ENCODE measurements at places on chromosomes 1 and 21.

GRCh38 chr1:47380699-47381098 lies 35.4 kb upstream of the FOXE3 start:
- no peak for DNase-seq

- DNase-seq = no peak
Measured at GRCh38 chr1:176735201-176735600, 272.2 kb downstream of the PAPPA2 start.

GRCh38 chr1:13761883-13762282 lies 61.9 kb downstream of the PRDM2 start:
- DNase-seq = no peak

GRCh38 chr1:39685071-39685470 lies 6.2 kb downstream of the HPCAL4 start:
- no peak for DNase-seq

GRCh38 chr1:17059391-17060305 lies 5.8 kb upstream of the SDHB start:
- DNase-seq = no peak

DNA sequence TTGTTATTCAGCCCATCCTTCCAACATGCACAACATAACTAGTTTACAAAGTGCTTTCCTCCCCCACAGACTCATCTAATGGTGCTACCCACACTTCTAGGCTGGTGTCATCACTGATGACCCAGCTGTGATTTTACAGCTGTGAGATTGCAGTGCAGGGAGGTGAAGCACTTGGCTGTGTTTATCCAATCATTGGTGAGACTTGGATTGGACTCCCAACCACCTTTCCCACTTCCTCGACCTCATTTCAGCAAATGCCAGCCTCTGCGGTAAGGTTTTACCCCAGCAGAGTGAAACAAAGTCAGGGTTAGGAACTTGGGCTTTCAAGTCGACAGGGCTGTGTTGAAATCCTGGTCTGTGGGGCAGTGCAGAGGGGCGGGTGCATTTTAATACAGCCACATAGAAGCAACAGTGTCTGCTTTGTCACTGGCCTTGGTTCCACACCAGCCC lies 22.1 kb downstream of the ECHDC2 start:
- DNase-seq = no peak

- no peak for DNase-seq
Measured at GRCh38 chr1:44012941-44013609, 18.2 kb downstream of the SLC6A9 start.

GRCh38 chr1:58432851-58433668 lies 113.5 kb downstream of the OMA1 start:
- DNase-seq = no peak

DNA sequence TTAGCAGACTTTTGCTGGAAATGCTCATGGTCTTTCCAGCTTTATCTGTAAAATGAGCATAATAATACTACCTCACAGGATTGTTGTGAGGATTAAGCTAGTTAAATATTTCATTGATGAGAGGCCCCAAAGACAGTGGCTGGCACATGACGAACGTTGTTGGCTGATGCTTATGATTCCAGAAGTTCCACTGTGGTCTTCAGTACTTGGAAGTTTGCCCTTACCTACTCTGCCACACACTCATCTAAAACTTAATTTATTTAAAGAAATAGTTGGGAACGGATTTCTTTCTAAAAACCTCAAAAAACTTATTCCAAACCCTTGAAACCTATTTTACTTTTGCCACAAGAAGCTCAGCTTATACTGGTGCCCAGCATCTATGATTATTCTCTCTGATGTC lies 170.7 kb downstream of the DHRS3 start:
- no peak for DNase-seq

DNA sequence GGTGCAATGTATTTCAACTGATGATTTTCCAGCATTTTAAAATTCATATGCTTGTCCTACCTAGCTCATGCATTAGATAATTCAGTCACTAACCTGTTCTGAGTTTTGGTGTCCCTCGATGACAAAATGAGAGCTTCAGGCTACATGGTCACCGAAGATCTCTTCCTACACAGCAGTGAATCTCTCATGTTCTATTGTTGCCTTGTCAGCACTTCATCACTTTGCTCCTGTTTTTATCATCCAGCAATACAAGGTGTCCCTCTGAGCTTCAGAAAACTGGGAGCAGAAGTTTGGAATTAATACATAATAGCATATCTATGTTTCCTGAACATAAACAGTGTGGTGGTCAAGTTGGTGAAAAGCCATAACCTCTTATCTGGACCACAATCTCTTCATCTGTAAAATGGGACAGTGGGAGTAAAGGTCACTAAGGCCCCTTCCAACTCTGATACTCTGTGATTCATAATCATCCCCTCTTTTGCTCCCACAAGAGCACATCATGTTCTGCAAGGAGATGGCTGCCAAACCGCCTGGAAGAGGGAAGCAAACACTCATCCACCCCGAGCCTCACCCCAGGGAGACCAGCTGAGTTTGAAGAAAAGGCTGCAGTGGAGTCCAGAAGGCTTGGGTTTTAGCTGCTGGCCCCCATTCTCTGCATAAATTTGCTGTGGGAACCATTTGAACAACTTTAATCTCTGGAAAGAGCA lies 137.9 kb upstream of the F3 start:
- no peak for DNase-seq

DNA sequence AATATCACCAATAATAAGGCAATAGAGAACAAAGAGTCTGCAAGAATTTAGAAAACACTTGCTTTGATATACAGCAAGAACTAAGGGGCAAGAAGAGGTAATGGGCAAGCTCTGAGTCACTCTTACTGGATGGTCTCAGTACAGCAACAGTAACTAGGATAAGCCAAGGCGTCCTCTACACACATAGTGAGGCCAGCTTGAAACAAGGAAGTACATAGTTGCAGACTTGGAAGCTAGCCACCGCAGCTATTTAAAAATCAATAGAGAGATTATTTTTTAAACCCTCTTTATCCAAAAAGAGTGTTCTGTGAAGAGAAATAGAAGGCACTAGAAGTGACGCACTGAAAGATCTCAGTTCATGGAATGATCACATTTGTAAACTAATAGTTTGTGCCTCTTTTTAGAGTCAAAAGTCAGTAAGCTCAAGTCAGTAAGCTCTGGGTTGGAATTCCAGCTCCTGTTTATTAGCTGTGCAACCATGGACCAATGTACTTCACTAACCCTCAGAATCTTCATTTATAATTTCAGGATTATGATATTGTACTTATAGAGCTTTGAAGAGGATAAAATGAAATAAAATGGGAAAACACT lies 118.6 kb downstream of the AKT3 start:
- no peak for DNase-seq

DNA sequence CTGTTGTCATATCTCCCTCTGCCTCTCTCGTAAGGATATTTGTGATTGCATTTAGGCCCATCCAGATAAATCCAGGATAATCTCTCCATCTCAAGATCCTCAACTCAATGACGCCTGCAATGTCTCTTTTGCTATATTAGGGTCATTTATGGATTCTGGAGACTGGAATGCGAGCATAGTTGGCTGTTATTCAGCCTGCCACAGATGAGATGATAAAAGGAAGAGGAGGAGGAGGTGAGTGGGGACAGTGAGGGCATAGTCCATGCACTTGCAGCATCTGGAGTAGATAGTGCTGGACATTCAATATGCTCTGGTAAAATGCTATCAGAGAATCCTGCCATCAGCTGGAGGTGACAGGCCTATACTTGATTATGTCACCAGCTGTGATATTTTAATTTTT lies 131.6 kb upstream of the CACNA1E start:
- no peak for DNase-seq

DNA sequence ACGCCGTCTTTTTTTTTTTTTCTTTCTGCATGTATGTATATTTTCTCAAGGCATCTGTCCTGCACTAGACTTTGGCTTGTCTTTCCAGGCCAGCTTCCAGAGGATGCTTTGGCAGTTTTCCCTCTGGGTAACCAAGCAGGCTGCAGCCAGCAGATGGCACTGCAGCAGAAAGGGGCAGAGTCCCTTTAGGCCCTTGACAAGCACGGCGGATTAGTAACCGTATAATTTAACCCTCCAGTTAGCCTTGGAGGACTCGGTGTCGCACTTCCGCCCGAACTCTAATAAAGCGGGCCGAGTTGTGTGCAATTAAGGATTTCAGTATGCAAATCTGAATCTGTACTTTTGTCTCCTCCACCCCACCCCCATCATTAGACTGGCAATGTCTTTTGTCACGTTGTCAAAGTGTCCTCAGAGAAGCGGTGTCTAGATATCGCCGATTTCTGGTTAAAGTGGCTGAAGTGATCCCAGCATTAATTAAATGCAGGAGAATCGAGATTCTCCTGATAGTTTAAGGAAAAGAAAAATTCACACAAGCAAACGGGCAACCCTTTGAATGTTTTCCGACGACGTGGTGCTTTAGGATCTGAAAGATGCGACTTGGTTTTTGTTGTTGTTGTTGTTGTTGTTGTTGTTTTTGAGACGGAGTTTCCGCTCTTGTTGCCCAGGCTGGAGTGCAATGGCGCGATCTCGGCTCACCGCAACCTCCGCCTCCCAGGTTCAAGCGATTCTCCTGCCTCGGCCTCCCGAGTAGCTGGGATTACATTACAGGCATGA lies 1.1 kb upstream of the TMEM167B start:
- no peak for DNase-seq

GRCh38 chr1:150615346-150616201 lies 13.8 kb downstream of the ENSA start:
- no peak for DNase-seq

GRCh38 chr1:72117621-72118020 lies 164.7 kb downstream of the NEGR1 start:
- no peak for DNase-seq

GRCh38 chr1:83500531-83500930 lies 498.4 kb downstream of the TTLL7 start:
- no peak for DNase-seq

- DNase-seq = no peak
Measured at GRCh38 chr1:220296981-220297380, 24.7 kb upstream of the RAB3GAP2 start.

DNA sequence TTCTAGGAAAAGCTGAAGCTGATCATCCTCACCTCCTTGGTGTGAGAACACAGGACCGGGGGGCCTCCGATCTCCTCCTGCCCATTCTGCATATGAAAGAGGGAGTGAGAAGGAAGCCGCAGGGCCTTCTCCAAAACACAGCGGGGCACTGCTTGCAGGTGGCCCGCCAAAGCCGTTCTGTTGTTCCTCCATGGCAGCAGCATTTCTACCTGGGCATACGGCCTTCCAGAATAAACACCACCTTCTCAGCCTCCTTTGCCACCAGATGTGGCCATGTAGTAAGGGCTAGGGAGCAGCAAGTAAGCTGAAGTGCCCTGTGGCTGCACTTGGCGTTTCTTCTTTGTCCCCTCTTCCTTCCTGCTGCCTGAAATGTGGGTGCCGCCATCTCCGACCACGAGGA lies 214.9 kb downstream of the TOMM20 start:
- DNase-seq = no peak

GRCh38 chr1:6962478-6962995 lies 177.3 kb downstream of the CAMTA1 start:
- peak; percentile 16 for DNase-seq

- no peak for DNase-seq
Measured at GRCh38 chr1:17599954-17600300, 60.4 kb downstream of the ARHGEF10L start.

DNA sequence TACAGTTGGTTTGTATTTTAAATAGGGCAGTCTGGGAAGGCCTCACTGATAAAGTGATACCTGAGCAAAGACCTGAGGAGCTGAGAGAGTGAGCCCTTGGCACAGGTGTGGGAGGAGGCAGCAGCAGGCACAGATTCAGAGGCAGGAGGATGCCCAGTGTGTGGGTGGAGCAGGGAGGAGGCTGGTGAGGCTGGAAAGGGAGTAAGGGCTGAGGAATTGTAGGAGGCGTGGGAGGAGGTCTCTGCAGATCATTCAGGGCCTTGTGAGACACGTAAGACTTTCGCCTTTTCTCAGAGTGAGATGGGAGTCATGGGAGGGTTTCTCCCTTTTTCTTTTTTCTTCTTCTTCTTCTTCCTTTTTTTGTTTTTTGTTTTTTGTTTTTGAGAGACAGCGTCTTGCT lies 58.0 kb downstream of the RGL1 start:
- no peak for DNase-seq

GRCh38 chr1:12179111-12179519 lies 12.3 kb downstream of the TNFRSF1B start:
- peak; percentile 70 for DNase-seq

DNA sequence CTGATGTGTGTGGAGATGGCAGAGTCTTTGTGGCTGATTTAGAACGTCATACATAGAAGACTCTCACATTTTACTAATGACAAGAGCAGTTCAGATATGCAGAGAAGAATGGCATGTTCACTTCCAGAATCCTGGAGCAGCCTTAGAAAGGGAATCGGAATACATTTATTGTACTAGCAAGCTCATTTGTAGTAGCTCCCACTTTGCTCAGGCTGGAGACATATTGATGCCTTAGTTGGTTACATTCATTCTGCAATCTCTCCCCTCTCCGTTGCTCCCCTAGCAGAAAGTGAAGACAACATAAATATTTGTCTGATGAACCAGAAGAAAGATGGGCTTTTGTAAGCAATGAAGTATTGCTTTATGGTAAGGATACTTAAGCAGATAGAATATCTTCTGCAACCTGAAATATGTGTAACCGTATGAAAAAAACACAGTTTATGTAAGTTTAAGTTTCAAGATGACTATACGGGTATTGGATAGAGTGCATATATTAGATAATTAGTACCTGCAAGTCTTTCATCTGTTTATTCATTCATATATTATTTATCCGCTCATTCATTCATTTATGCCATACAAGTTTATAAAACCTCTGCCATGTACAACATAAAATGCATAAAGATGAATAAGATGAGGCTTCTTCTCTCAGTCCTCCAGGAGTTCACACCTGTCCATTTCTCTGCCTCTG lies 135.7 kb downstream of the CNIH3 start:
- no peak for DNase-seq

- no peak for DNase-seq
Measured at GRCh38 chr1:62424411-62424810, 12.4 kb upstream of the USP1 start.

DNA sequence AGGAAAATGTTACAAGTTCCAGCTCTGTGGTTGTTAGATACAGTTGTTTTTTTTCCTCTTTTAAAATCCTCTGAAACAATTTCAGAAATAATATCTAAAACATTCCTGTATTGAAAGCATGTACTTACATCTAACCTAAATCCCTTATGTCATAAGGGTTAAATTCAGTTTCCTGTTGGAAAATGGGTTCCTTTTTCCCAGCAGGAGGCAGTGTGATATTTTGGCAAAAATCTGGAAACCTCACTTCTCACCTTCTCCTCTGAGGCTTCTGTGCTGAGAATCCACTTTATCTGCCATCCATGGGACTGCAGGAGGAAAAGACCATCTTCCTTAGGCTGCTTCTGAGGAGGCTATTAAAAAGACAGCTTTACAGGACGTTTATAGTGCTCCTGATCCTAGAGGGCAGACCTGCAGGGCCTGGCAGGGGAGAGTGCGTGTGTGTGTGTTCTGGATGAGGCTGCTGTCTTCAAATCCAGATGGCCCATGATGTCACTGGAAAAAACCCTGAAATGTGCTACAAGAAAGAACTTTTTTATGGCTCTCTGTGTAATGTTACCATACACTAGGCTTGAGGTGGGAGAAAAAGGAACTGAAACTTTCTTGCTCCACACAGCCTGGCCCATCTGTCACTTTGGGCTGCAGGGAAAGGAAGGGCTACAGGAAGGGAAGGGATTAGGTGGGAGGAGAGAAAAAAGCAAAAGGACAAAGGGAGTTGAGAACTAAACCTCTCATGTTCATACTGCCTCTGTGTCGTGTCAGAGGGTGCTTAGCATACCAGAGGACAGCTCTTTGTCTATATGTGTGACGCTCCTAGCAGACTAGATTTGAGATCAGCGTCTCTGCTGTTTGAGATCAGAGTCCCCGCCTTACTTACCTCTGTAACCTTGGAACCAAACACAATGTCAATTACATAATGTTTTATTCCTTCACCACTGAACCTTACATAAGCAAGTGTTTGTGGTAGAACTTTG lies 379.2 kb upstream of the SPAG17 start:
- no peak for DNase-seq
